ENCODE measurements at places on chromosomes 4 and X.
A peak's percentile ranks its signal among the peaks of the same experiment; 100 is the strongest.

DNA sequence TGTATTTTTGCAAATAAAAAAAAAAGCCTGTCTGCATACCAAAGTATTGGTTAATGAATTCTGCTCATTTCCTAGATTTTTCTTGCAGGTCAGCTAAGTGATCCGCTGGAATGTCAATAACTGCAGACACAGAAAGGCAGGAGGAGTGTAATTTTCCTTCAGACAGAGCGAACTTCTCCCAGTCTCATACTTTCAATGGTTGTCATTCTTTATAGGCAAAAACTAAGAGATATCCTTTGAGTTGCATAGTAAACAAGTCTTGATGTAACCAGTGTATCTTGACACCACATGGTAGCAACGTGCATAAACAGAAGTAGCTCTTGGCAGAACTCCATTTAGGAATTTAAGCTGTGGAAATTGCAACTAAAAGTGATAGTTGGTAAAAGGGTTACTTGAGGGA, 8.2 kb downstream of the CAPN6 start:
- no peak for DNase-seq

DNA sequence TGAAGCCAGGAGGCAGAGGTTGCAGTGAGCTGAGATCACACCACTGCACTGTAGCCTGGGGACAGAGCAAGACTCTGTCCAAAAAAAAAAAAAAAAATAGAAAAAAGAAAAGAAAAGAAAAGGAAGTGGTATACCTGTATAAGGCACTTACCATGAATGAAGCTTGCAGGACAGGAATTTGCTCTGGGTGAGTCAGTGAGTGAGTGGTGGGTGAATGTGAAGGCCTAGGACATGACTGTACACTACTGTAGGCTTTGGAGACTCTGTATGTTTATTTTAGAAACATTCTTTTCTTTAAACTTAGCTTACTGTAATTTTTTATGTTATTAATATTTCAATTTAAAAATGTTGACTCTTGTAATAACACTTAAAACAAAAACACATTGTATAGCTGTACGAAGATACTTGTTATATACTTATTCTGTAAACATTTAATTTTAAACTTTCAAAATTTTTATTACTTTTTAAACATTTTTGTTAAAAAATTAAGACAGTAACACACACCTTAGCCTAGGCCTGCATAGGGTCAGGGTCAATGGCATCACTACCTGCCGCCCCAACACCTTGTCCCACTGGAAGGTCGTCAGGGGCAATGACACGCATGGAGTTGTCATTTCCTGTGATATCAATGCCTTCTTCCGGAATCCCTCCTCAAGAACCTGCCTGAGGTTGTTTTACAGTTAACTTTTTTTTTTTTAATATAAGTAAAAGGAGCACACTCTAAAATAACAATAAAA, 78.7 kb downstream of the CLNK start:
- DNase-seq, result no peak

DNA sequence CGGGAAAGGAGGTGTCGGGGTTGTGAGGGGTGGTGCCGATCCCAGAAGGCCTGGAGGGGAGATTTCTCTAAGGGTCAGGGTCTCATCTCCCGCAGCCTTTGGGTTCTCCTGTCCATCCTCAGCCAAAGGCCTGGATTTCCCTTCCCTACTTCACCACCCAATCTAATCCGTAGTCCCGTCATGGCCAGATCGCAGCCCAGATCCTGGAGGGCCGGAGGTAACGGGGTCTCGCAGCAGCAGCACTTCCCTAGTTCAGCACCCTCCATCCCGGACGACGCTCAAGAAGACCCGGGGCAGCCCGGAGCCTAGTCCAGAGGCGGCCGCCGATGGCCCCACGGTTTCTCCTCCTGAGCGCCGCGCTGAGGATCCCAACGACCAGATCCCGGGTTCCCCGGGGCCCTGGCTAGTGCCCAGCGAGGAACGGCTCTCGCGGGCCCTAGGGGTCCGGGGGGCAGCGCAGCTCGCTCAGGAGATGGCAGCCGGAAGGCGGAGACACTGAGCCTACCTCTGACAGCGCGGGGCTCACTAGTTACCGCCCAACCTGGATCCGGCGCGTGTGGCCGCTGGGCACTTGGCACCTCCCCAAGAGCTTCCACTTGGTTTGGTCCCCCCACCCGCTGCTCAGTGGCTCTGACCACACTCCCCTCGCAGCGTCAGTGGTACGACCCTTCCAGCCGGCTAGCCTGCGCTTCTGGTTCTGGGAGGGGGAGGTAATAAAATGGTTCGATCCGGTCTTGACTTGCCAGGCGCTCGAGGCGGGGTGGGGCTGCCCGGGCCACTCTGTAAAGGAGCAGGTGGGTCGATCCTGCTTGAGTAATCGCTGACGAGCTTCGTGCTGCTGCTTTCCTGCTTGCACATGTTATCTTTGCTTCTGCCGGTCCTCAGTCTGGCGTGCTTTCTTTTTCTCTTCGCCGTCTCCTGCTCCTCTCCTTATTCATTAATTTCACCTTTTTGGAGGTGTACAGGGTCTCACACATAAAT, 3.6 kb downstream of the MAGIX start:
- peak; percentile 43 for DNase-seq

- no peak for DNase-seq
Measured at GRCh38 chr4:168813890-168814289, 196.2 kb downstream of the CBR4 start.

DNA sequence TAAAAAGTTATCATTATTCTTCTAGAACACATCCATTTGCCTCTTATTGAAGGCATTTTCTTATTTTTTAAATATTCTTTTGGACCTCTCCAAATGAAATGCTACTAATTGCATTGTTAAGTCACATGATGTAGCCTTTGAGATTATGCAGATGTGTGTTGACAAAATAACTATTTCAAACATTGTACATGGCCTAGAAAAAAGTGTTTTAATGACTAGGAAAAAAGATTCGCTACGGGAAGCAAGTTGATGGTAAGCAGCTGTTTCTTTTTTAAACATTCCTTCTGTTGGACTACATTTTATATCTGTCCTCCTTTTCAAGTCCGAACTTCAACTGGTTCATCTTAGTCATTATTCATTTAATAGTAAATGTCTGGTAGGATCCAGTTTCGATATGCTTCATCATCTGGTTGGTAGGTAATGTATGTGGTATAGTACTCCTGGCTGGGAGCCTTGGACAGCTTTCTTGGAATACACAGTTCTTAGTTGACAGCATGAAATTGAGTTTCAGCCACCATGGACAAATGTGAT, 34.3 kb upstream of the GUCY1A1 start:
- no peak for DNase-seq

DNA sequence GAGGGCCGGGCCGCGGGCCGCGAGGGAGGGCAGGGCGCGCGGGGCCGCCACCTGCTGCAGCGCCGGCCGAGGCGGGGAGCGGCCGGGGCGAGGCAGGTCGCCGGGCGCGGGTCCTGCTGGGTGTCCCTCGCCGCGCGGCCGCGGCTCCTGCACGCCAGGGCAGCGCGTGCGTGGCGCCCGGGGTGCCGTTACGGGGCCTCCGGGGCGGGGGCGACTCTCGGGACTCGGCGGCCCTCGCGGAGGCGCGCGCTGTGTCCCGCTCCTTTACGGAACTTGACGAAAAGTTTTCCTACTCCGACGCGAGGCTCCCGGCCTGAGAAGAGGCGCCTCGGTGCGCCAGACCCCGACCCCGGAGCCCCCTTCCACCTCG, 329 bp downstream of the TBC1D14 start:
- no peak for DNase-seq

DNA sequence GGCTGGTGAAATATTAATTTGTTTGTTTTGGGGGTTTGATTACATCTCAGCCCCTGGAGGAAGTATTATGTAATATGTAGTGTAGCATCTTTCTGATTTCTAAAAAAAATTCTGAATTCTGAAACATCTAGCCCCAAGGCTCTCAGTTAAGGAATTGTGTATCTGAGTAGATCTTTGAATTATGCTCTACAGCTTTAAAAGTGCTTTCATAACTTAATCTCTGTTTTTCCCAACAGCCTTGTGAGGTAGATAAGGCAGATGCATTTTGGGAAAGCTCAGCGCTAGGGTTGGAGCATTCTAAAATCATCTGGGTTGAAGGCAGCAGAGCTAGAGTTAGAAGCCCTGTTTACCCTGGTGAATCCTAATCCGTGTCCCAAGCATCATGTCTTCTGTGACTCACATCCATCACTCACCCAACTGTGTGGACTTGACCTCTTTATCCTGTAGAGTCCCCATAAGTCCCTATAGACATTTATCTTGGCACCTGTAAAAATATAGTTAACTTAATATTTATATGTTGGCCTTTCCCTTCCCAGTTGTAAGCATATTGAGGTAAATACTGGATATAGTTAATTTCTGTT, 49.8 kb downstream of the FNIP2 start:
- no peak for DNase-seq

- no peak for DNase-seq
Measured at GRCh38 chr4:16360694-16361262, 134.5 kb upstream of the TAPT1 start.

- no peak for DNase-seq
Measured at GRCh38 chr4:38943343-38943742, 75.7 kb downstream of the FAM114A1 start.

- no peak for DNase-seq
Measured at GRCh38 chrX:75522565-75523431, at the start of gene ZDHHC15. TSS of gene ZDHHC15 (minus strand) at chrX:75523037. CDS start at chrX:75523024, 13 bp downstream.

- no peak for DNase-seq
Measured at GRCh38 chr4:104424475-104424941, 70.2 kb downstream of the CXXC4 start.

DNA sequence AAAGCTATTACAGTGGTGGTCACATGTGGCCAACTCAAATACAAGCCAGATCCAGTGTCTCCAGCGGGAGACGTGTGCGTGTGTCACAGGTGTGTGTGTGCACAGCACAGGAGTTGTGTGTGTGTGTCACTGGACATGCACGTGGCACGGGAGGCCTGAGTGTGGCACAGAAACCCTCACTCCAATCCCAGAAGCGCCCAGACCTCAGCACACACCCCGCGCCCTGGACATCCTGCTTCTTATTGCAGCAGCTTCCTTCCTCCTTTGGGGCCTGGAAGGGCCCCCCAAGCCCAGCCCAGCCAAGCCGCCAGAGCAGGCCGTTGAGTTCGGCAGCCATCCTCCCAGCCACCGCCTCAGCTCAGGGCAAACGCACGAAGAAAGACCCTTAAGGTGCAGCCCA, 37.9 kb downstream of the ACOX3 start:
- DNase-seq, result no peak

DNA sequence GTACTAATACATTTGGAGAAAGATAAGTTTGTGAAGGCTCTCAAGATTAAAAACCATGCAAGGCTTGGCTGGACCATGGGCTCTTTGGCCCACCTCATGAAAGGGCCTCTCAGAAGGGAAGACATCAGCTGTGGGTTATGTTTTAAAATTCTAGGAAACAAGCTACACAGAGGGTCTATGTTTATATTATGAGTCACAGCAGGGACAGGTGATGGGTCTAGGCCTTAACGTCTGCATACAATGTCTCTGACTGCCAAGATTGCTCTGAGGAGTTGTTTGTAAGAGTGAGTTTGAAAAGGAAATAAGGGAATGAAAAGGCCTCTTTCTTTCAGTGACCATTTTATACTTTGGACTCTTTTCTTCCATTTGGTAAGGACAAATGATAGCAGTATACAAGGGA, 77.0 kb upstream of the ARMCX2 start:
- DNase-seq, result no peak

GRCh38 chrX:25207803-25208475, 192.2 kb upstream of the ARX start:
- no peak for DNase-seq

GRCh38 chr4:87019246-87019791, 84.5 kb downstream of the AFF1 start:
- no peak for DNase-seq

GRCh38 chrX:44914532-44915198, 41.7 kb downstream of the KDM6A start:
- DNase-seq, result no peak

- DNase-seq, result no peak
Measured at GRCh38 chrX:86504297-86504696, 356.0 kb downstream of the DACH2 start.
